ENCODE measurements at places on chromosomes 11 and 22. TPM values are rescaled to one million over a fixed set of nuclear protein-coding genes. Genes with fewer than 3 reads are reported as not detected.

DNA sequence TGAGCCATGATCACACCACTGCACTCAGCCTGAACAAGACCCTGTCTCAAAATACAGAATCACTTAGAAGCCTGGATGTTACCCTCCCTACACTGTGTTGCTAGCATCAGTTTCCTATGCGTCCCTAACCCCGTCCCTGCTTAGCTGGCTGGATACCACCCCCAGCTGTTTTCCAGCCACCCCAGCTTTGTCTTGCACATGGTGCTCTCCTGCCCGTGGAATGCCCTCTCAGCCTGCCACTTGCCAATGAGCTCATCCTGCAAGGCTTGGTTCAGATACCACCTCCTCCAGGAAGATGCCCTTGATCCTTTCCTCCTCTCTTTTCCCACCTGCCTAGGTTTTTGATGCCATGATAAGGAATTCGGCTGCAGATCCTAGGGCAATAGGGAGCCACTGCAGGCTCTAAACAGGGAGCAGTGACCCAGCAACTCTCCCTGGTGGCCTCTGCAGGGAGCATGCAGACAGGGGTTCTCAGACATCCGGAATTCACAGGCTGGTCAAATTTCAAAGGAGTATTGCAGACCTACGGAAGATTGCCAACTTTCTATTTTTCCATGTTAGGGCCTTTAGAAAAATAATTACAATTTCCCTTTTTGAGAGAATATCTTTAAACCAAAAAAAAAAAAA, 52.7 kb upstream of the WNT7B start:
- H3K27ac ChIP-seq, result no peak overlapping the region
- peaks cover 1% of the 10 kb centered on the region for H3K4me1 ChIP-seq
- H3K4me3 ChIP-seq, result no peak overlapping the region

DNA sequence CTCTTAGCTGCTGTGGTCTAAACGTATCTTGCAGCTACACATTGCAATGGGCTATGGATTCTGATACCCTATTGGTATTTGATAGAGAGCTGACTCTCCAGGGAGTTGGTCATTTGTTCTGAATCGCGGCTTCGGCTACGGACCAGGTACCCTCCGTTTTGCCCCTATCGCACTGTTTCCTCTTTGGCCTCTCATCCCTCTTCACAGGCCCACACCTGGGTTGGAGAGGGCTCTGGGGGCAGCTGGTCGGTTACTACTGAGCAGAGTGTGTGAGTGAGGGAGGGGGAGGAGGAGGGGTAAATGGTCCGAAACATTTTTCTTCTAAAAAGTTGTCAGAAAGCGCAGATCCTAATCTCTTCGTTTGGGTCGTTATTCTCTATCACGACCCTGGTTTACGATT, 48.8 kb upstream of the HSD17B12 start:
- no peak for DNase-seq
- peaks cover 6% of the 10 kb centered on the region for H3K27me3 ChIP-seq
- H3K4me3 ChIP-seq, result no peak overlapping the region
- H3K4me1 ChIP-seq, result no peaks in the 10 kb centered on the region

GRCh38 chr22:27046086-27046485, 388.7 kb downstream of the MIAT start:
- no peak for DNase-seq
- H3K27me3 ChIP-seq, result peaks cover 23% of the 10 kb centered on the region
- H3K4me1 ChIP-seq, result peaks cover 2% of the 10 kb centered on the region
- H3K36me3 ChIP-seq, result no peaks in the 10 kb centered on the region
- no peak overlapping the region for H3K27ac ChIP-seq
- H3K4me3 ChIP-seq, result no peak overlapping the region

GRCh38 chr11:12503039-12503484, 125.7 kb downstream of the PARVA start:
- no peaks in the 10 kb centered on the region for H3K27me3 ChIP-seq
- peak; percentile 47 for DNase-seq
- peak overlapping the region; percentile 25 for H3K27ac ChIP-seq
- H3K4me1 ChIP-seq, result peaks cover 22% of the 10 kb centered on the region
- no peak overlapping the region for H3K4me3 ChIP-seq

GRCh38 chr11:134215836-134216235, 7.9 kb downstream of the NCAPD3 start:
- no peak for DNase-seq
- no peaks in the 10 kb centered on the region for H3K4me1 ChIP-seq
- no peak overlapping the region for H3K27ac ChIP-seq
- H3K36me3 ChIP-seq, result peaks cover 10% of the 10 kb centered on the region
- H3K27me3 ChIP-seq, result no peaks in the 10 kb centered on the region

DNA sequence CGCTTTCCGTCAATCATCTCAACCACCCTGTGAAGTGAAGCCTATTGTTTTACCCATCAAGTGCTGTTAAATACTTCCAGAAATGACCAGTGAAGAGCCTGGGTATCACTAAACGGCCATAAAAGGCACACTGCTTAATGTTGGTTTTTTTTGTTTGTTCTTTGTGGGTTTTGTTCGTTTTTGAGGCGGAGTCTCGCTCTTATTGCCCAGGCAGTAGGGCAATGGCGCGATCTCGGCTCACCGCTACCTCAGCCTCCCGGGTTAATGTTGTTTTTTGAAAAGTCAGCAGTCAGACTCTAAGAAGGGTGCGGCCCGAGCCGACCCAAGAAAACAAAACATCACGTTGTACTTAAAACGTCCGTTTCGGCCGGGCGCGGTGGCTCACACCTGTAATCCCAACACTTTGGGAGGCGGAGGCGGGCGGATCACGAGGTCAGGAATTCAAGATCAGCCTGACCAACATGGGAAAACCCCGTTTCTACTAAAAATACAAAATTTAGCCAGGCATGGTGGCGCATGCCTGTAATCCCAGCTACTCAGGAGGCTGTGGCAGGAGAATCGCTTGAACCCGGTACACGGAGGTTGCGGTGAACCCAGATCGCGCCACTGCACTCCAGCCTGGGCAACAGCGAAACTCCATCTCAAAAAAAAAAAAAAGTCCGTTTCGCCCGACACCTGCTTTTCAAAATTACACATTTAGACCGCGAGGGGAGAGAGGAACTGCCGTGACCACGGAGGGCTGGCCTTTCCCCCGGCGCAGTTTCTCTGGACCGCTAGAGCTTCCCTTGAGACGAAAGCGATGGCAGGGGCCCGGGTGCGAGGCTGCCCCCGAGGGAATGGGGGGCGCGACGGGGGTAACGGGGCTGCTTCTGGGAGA, 714 bp downstream of the CD59 start:
- peaks cover 19% of the 10 kb centered on the region for H3K4me1 ChIP-seq
- H3K27me3 ChIP-seq, result no peaks in the 10 kb centered on the region
- DNase-seq, result no peak

DNA sequence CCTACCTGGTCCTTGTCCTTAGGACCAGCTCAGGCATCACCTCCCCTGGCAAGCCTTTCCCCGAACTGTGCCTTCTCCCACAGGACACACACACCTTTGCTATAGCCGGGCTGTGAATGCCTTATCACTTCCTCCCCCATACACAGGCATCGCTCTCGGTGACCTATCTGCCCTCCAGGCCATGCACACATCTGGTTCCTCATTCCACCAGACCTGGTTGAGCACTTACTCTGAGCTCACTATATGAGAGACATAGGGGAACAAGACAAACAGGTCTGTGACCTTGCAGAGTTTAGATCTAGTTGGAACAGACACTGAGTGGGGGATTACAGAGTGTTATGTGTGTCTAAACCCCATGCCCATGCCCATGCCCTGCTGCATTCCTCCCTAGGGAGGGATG, 3.1 kb upstream of the BCR start:
- no peaks in the 10 kb centered on the region for H3K27me3 ChIP-seq
- no peak overlapping the region for H3K27ac ChIP-seq
- H3K4me3 ChIP-seq, result no peak overlapping the region
- H3K36me3 ChIP-seq, result peaks cover 6% of the 10 kb centered on the region
- peaks cover 16% of the 10 kb centered on the region for H3K4me1 ChIP-seq
- no peak for DNase-seq

- no peak overlapping the region for H3K27ac ChIP-seq
- no peaks in the 10 kb centered on the region for H3K36me3 ChIP-seq
- no peak for DNase-seq
- H3K4me3 ChIP-seq, result peak overlapping the region; percentile 98
- no peaks in the 10 kb centered on the region for H3K4me1 ChIP-seq
- H3K27me3 ChIP-seq, result peaks cover 3% of the 10 kb centered on the region
Measured at GRCh38 chr22:41198027-41198580, 7.0 kb upstream of the L3MBTL2 start.

Gene BACE1
- polyA plus RNA-seq, result 50.6 TPM

Gene OR56B4
- not detected for polyA plus RNA-seq

Gene PDHX
- polyA plus RNA-seq, result 18.6 TPM

Gene LARGE2
- polyA plus RNA-seq, result 0.13 TPM
